Stimulated activated naive CD4-positive, alpha-beta T cell treated with Interleukin-2 at 50 U/mL for 16 hours (primary cell): ENCODE measurements at places on chromosomes 6 and 20.

DNA sequence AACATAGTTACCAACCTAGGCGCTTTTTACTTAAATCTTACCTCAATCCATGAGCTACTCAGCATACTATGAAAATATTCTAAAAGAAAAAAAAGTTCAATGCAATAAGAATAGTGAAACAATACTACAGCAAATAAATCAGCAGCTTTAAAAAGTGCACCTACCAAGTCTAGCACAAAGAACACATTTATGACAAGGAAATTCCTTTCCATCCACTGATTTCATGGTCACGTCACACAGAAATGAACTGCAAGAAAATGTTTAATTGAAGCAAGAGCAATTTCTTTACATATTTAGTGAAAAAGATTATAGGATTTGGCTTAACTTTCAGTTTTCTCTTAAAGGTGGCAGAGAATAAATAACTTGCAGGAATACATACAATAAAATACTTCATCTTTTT lies 36.2 kb downstream of the IBTK start:
- no peak for DNase-seq

- no peak for DNase-seq
Observed at GRCh38 chr20:20711413-20711812, 1.0 kb downstream of the RALGAPA2 start.

DNA sequence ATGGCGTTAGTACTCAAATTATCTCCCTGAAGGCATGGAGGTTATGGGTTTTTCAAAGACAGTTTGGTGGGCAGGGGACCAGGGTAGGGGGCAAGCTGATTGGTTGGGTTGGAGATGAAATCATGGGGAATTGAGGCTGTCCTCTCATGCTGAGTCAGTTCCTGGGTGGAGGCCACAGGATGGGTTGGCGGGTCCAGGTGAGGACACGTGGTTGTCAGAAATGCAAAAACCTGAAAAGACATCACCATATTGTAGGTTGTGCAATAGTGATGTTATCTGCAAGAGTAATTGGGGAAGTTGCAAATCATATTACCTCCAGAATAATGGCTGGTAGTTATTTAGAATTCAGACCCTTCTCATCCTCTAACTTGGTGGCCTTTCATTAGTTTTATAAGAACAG lies 30.1 kb downstream of the GPX6 start:
- DNase-seq, result no peak

GRCh38 chr6:153485072-153485471 lies 354.0 kb upstream of the RGS17 start:
- no peak for DNase-seq

GRCh38 chr20:32123088-32123487 lies 13.6 kb downstream of the TM9SF4 start:
- no peak for DNase-seq

DNA sequence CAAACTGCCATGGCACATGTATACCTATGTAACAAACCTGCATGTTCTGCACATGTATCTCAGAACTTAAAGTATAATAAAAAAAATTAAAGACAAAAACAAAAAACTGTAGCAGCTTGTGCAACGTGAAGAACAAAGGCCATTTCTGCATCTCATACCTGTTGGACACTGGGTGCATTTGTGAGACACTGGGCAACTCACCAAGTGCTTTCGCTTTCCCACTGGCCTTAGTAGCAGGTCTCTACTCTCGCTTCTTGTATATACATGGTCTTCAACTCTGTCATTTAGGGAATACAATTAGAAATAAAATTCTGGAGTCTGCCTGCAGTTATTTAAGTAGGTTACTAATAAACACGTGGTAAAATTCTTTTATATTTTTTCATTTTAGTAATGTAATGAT lies 423.8 kb downstream of the CBLN4 start:
- no peak for DNase-seq

GRCh38 chr6:35735452-35735851 lies 1.4 kb upstream of the ARMC12 start:
- no peak for DNase-seq

DNA sequence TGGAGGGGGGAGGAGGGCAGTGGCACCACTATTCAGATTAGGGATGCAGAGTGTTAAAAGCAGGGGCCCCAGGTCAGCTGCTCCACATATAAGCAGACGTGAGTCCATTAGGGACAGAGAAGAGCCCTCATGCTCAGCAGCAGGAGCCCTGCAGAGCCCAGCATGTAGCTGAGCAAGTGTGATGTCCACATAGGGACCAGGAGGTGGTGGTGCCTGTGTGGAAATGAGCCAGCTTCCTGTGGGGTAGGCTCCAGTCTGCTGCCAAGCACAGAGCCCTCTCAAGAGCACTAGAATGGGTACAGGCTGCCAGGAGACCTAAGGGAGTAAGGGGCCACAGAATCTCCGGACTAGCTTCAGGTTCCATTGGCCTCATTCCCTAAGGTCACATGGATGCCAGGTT lies 57.9 kb upstream of the MLN start:
- DNase-seq, result no peak

GRCh38 chr6:143783077-143783476 lies 60.1 kb upstream of the LTV1 start:
- no peak for DNase-seq

GRCh38 chr6:166277018-166277417 lies 31.2 kb downstream of the PRR18 start:
- DNase-seq, result no peak

DNA sequence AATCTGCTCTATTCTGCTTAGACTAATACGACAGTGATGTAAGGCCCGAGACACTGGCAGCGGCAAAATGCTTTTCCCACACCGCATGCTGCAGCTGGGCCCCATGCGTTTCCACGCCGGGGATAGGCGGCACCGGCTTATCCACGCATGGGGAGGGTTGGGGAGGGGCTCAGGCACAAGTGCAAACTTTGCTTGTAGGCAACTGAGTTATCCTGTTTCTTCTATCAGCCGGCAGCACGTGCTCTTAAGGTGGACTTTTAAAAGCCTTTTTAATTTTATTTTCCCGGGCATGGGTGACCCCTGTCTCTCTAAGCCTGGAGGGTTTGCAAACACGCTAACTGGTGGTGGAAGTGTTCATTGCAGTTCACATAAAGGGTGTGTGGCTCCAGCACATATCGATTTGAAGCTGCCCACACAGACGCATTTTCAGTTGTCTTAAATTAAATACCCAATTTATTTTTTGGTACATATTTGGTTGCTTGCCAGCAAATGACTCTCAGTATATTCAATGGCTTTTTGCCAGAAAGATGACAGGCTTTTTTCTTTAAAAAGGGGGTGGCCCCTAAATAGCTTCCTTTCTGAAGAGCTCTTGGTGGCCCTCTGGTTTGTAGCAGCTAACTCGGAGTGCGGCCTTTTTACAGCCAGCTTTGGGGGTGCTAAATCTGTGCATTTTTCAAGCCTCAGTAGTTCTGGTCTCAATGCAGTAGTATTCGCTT lies 561.8 kb upstream of the AGPAT4 start:
- no peak for DNase-seq

DNA sequence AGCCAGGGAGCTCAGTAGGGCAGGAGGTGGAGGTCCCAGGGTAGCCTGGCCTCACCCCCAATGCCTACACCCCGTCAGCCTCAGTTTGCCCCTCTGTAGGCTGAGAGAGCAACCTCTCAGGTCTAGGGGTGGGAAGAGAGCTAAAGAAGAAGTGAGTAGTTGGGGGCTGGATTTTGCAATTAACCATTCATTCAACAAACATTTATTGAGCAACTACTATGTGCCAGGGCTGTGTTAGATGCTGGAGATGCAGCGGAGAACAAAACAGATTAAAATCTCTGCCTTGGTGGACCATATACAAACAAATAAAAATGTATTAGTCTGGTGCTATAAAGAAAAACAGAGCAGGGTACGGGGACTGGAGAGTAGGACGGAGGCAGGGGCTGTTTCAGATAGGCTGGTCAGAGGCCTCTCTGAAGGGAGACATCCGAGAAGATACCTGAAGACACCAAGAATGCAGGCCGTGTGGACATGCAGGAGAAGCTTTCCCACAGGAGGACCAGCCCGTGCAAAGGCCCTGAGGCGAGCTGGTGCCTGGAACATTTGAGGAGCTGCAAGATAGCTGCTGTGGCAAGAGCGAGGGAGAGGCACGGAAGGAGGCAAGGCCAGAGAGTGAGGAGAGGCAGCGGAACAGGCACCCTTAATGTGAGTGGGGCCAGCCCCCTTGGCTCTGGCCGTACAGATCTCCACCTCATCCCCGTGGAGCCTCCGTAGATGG lies 60.3 kb downstream of the GRM4 start:
- DNase-seq, result no peak

DNA sequence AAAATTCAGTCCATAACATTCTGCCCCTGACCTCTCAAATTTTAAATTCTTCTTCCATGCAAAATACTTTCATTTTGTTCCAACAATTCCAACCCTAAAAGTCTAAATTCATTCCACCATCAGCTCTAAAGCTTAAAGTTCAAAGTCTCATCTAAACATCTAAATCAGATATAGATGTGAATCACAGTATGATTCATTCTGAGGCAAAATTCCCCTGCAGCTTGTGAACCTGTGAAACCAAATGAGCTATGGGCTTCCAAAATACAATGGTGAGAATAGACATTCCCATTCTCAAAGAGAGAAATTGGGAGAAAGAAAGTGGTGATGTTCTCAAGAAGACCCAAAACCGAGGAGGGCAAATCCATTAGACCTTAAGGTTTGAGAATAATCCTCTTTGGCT lies 309.8 kb downstream of the HIVEP2 start:
- DNase-seq, result no peak

DNA sequence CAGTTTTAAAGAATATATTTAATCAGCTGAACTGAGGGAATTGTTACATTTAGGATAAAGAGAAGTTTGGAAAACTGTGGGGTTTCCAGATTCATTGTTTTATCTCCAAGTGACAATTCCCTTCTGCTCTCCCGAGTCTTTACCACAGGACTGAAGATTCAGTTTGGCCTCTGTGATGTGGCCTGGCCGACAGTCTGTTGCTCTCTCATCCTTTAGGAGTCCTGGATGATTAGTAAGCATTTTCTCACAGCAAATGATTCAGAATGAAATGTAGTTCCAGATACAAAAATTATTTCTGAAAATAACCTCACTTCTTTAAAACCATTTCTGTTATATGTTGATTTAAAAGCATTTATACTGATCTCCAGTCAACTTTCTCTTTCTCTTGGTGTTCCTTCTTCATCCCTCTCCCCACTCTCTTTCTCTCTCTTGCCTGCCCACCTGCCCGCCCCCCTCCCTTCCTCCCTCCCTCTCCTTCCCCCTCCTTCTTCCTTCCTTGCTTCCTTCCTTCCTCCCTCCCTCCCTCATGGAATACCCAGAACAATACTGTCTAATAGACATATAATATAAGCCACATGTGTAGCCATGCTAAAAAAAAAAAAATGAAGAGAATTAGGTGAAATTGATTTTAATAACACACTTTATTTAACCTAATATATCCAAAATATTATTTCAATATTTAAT lies 254.9 kb downstream of the PRL start:
- DNase-seq, result no peak

- DNase-seq, result no peak
Observed at GRCh38 chr6:156351346-156351966, 425.7 kb upstream of the ARID1B start.

DNA sequence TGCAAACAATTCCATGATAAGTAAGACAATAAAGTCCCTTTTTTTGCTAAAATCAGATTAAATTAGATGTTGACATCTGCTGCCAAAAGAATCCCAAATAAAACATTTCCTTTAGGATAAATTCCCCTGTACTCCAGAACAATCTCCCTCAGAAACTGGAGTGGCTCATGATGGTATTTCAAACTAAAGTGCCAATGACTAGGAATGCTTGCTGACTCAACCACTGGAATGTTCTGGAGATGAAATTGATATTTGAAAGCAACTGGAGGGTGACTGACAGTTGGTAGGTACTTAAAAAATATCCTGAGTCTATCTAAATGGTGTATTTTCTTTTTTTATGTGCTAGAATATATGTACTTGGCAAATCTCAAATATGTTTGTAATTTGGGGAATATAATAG lies 350.1 kb upstream of the TSHZ2 start:
- no peak for DNase-seq

- no peak for DNase-seq
Observed at GRCh38 chr6:105091140-105091829, 88.5 kb downstream of the POPDC3 start.

DNA sequence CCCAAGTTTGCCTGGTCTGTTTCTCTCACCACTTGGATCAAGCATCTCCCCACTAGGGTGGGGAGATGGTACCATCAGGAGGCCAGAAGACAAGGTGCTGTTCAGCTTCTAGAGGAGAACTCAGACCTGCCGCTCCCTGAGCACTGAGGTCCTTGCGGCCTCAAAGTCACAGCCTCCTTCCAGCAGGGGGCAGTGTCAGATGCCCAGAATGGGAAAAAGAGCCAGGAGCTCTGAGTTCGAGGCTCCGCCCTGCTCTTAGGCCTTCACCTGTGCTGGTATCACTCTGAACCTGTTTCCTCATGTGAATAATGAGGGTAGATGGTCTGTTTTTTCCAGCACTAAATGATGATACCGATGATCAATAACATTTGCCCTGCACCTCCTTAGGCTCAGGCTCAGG lies 68.7 kb downstream of the TOX2 start:
- no peak for DNase-seq

- no peak for DNase-seq
Observed at GRCh38 chr6:145829102-145829501, 14.5 kb upstream of the FBXO30 start.

DNA sequence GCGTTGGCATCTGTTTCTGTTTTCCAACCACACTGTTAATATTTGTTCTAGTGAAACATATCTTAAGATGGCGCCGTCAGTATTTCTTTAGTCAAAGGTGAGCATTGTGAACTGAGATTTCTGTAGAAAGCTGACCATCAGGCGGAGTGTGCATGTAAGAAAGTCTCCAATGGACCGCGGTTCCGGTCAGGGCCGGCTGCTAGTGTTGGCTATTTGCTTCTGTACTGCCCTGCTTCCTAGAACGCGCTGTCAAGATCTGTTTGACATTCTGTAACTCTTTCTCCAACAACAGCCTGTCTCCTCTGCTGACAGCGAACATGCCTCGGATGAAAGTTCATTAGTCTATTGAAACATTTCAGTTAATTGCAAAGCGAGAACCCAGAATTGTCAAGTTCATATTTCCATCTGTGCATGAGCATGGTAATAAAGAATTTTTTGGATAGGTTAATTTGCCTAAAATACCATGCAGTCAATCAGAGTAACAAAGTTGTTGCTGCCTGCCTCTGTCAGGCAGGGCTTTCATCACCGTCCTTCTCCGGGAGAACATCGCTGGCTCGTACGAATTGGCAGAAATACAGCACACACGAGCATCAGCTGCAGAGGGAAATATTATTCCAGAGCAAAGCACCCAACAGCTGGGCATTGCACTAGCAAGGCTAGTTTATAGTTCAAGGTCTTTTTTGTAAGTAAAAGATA lies 369.1 kb downstream of the CDH4 start:
- DNase-seq, result no peak

DNA sequence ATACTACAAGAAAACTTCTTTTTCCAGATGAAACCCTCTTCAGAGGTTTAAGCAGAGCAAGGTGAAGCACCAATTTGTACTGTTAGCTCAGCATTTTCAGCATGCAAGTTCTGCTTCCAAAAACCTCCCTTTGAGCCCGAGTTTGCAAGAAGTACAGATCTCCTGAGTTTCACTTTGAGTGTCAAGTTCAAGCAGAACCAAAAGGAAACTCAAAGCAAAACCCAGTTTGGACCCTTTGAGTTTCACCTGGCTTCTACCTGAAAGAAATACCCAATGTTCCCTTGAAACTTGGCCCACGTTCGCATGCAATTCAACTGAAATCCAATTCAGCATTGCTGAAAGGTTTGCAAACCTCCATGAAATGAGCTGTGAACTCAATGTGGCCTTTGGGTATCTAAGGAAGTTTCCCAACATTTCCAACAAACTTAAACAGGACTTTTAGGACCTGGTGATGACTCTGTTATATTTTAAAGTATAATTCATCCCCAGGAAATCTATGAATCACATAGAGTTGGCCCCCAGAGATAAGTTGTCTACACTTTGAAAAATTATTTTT lies 62.9 kb upstream of the HBS1L start:
- no peak for DNase-seq
